ENCODE measurements at places on chromosomes 3 and 15.

DNA sequence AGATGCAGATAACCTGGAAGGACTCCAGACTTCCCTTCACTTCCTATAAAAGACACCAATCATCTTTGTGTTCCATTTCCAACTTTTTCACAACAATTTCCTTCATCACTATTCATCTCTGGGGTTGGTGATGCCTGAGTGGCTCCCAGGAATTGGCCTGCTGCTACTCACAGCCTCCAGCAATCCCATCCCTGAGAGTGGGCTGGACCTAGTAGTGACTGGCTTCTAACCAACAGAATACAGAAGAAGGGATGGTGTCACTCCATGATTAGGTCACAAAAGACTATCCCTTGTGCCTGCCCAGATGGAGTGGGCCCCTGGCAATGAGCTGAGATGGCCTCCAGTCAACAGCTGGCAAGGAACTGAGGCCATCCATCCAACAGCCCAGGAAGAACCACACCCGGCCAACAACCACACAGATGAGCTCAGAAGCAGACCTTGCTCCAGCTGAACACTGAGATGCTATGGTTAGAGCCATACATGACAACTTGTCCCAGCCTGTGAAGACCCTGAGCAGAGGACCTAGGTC lies 20.9 kb downstream of the OCA2 start:
- no peak for DNase-seq

DNA sequence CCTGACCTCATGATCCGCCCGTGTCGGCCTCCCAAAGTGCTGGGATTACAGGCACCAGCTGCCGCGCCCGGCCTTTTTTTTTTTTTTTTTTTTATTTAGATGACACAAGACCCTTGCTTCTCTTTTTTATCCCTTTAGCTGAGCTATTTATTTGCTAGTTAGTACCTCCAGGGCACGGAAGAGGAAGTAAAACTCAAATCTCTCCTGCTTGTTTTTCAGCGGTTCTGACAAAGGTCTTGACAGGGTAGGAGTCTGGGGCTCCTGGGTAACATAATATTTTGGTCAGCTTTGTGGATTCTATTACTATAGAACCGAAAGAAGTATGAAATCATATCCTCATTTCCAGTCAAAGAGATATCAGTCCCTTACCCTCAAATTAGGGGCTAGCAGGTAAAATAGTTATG lies 44.0 kb upstream of the ETV5 start:
- DNase-seq: no peak

DNA sequence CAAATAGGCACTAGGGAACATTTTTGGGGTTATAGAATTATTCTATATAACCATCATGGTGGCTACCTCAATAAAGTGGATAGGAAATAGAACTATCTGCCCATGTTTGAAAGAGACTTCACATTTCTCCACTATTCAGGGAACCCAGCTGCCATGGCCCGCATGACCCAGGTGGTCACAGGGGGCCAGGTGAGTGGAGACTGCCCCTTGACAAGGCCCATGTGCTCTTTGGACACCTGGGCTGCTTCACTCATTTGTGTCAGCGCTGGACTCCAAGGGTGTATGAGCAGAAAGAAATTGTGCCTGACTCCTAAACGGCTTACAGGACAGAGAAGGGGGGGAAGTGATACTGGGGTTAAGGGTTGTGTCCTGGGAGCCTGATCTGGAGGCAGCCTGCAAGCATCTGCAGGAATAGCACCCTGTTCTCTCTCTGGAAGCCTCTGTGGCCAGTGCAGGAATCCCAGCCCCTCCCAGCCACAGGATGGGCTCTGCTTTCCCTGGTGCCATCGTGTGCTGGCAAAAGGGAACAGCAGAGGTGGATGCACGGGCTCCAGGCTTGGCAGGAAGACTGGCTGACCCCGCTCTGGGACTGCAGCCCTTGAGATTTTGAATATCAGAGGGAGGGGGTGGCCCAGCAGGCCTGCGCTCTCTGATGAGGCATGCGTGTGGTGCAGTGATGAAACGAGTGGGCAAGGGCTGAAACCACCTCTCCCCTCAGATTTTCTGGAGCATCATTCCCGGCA lies 9.1 kb upstream of the C3orf22 start:
- no peak for DNase-seq

- DNase-seq: no peak
Observed at GRCh38 chr15:49058559-49058958, 12.3 kb upstream of the SECISBP2L start.

DNA sequence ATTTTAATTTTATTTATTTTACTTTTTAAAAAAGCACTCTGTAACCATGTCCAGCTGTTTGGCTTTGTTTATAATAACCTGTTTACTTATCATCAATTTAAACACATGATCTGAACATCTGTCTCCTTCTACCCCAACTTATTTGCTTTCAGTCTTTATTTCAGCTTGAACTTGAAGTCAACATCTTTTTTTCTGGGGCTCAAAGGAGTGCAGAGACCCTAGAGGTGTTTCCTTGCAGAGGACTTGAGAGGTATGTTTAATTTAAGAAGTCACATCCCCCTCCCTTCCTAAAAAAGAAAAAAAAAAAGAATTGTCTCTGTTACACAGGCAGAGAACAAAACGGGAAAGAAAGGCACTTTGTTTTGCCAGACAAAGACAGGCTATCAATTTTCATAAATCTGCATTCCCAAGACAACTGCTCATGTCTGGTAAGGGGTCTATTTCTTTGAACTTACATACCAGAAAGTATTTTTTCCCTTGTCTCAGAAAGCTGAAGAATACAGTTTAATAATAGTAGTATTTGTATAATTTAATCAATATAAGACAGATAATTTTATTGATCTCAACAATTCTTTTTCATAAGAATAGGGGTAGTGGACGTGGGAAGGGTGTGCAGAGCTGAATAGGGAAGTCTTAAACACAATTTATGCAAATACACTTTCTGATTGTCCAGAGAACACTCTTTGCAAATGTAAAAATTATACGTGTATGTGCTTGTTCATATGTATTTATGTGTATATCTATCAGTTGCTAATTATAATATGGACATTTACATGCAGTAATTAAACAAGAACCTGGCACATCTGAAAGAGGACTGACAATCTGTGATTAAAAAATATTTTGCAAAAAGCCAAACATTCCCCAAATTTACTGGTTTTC lies 109.7 kb upstream of the PDZRN3 start:
- DNase-seq: no peak

GRCh38 chr3:24222165-24222805 lies 272.4 kb downstream of the THRB start:
- no peak for DNase-seq

DNA sequence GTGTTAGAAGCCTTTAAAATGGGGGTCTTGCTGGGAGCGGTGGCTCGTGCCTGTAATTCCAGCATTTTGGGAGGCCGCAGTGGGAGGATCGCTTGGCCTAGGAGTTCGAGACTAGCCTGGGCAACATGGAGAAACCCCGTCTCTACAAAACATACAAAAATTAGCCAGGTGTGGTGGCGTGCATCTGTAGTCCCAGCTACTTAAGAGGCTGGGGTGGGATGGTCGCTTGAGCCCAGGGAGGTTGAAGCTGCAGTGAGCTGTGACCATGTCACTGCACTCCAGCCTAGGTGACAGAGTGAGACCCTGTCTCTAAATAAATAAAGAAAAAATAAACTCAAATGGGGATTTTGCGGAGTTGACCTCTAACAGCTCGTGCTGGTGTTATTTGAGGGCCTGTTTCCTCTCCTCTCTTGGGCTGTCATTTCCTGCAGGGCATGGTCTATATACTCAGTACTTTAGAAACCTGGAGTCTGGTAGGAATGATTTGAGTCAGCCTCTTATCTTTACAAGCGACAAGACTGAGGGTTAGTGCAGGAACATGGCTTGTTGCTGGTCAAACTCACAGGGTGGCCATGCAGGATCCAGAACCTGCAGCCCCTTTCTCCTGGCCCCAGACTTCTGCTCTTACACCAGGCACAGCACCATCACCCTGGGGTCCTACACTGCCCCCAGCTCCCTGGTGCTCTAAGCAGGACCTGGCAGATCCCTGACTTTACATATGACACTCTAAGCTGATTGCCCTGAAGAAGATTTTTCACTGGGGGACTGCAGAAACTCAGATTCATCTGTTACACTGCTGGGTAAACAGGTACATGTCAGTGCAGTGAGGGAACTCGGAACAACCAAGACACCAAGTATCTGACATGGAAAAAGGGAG lies 15.1 kb downstream of the EHD4 start:
- DNase-seq: no peak

- no peak for DNase-seq
Observed at GRCh38 chr3:51712038-51712420, 5.2 kb downstream of the GRM2 start.

- DNase-seq: no peak
Observed at GRCh38 chr3:157522648-157523047, 19.4 kb upstream of the VEPH1 start.

DNA sequence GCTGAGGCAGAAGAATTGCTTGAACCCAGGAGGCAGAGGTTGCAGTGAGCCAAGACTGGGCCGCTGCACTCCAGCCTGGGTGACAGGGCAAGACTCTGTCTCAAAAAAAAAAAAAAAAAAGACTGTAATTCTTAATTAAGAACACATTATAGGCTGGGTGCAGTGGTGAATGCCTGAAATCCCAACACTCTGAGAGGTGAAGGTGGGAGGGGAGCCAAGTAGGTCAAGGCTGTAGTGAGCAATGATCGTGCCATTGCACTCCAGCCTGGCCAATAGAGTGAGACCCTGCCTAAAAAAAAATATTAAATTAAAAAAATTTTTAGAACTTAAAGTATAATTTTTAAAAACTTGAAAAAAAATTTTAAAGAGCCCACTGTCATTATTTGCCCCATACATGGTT lies 13.4 kb upstream of the ARPIN start:
- DNase-seq: no peak

DNA sequence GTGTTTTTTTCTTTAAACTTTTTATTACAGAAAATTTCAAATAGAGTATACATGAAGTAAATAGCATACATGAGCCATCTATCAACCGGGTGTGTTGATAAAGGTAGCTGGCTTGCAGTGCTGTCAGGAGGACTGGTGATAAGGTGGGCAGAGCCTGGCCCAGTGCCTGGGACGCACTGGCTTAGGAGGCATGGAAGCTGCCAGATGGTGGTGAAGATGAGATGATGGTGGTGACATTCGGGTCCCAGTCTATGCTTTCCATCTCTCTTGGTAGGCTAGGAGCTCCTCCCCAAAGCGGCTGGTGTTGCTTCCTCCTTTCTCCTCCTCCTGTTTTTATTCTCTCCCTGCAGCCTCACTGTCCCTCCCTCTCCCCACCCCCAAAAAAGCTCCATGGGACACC lies 101.7 kb downstream of the ADCY5 start:
- no peak for DNase-seq

GRCh38 chr15:33126559-33127290 lies 67.8 kb downstream of the FMN1 start:
- peak; percentile 56 for DNase-seq

DNA sequence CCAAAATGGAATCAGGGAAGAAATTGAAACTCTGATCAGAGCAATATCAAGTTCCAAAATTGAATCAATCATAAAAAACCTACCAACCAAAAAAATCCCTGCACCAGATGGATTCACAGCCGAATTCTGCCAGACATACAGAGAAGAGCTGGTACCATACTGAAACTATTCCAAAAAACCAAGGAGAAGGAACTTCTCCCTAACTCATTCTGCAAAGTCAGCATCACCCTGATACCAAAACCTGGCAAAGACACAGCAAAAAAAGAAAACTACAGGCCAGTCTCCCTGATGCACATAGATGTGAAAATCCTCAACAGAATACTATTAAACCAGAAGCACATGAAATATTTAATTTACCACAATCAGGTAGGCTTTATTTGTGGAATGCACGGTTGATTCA lies 118.1 kb downstream of the MYRIP start:
- DNase-seq: no peak

DNA sequence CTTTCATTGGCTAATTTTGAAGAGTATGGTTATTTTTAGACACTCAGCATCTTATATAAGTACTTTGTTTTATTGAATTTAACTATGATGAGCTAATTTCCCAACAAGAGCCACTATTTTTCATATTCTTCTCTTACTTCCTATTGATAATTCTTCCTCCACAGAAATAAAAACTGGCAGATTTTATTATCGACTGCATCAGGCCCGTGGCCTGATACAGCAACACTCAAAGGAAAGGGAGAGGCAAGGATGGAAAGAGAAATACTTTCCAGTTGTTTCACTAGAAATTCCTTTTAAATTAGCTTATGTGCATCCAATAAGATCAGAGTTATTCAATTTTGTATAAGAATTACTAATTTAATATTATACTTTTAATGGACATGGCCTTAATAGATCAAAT lies 886.3 kb downstream of the ROBO1 start:
- DNase-seq: no peak

DNA sequence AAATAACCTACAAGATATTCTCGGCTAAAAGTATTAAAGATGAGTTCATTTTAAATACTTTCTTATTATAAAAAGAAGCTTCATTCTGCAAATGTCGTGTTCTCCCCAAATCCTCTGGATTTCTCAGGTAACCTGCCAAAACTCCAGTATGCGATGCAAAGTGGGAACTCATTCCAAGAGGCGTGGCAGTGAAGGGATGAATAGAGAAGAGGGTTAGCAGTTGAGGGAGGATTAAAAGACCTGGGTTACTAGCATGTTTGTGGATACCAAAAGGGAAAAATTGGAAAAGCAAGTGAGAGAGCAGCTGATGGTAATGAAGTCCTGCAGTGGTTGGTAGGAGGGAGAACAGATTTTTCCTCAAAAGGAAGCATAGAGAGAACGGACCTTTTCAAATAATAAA lies 61.6 kb downstream of the ATP2C1 start:
- DNase-seq: no peak

DNA sequence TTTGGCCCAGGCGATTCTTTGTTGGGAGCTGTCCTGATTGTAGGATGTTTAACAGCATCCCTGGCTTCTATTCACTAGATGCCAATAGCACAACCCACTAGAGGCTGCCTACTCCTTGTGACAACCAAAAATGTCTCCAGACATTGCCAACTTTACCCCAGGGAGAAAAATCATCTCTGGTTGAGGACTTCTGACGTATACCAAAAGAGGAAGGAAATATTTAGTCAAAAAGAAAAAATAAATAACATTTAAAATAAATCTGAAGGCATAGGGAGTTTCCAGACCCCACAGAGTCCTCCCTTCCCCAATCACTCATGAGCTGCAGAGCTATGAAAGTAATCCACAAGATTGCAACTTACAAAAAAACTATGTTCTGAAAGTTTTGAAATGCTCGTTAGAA lies 61.0 kb downstream of the MECOM start:
- no peak for DNase-seq

- DNase-seq: no peak
Observed at GRCh38 chr15:53747501-53748068, 11.9 kb downstream of the WDR72 start.

GRCh38 chr3:53008932-53009331 lies 36.9 kb downstream of the SFMBT1 start:
- DNase-seq: no peak

GRCh38 chr3:149895339-149895738 lies 75.4 kb downstream of the PFN2 start:
- no peak for DNase-seq

Data from NCI-H524 treated with DMSO at 0.1 percent for 48 hours (cell line).